ENCODE measurements at places on chromosomes 2 and 18.

DNA sequence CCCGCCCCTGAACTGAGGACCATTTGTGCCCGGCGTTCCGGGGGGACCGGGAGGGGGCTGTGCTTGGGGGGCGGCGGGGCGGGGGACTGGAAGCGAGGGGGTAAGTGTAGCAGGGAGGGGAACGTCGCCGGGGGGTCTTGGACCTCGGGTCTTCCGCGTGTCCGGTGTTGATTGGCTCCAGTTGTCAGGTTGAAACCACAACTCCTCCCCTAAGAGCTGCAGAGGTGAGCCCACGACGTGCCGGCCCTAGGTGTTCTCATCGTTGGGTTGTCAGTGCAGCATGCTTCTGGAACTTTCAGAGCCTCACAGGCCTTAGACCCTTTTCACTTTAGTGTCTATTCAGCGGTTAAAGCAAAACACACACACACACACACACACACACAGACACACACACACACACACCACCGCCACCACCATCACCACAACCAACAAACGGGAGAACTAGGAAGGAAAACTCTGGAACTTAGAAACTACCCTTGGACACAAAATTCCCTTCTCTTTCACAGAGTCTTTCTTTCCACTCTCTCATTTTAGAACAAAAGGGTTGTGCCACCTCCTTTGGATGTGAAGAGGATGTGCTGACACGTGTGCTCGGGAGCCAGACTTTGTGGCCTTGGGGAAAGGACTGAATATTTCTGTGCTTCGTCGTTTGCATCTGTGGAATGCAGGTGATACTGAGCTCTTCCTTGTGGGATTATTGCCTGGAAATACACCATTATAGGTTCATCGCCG lies 6.7 kb upstream of the DLX2 start:
- no peak for DNase-seq

DNA sequence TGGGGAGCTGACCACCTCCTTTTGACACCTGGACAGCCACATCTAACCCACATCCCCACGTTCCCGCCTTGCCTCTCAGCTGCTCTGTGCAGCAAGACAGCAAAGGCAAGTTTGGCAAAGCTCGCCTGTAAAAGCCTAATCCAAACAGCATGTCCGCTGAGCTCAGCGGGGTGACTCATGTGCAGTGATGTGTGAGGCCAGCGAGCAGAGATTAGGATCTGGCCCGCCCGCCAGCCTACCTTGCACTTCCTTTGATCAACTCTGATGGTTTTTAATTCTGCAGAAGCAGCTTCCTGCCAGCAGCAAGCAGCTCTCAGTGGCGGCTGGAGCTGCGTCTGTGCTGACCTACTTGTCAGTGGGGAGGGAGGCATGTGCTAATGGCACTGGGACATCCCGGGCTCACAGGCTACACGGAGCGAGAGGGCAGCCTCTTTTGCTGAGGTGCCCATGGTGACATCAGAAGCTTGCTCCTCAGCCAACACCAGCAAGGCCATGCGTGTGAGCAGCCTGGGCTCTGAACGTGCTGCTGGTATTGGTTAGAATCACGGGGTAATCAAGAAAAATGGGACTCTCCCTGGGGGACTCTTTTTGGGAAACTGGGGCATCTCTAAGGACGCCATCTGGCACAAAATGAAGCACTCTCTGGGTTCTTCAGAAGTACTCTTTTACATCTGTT lies 36.0 kb upstream of the EML4 start:
- peak; percentile 88 for DNase-seq

DNA sequence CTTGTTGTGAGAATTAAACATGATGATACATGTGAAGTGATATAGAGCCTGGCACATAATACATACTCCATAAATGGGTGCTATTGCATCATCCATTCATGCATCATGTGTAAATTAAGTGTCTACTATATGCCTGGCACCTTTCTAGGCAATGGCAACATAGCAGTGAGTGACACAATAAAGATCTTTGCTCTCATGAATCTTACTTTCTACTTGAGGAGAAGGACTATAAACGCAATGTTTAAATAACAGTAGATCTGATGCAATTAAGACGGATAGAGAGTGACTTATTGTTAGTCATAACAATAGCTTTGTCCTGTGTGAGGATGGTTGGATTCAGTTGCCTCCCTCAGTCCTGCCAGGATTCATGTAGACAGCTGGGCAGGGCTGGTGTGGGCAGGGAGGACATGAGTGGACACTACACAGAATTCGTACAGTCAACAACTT lies 88.4 kb upstream of the NPAS2 start:
- DNase-seq, result peak; percentile 93

DNA sequence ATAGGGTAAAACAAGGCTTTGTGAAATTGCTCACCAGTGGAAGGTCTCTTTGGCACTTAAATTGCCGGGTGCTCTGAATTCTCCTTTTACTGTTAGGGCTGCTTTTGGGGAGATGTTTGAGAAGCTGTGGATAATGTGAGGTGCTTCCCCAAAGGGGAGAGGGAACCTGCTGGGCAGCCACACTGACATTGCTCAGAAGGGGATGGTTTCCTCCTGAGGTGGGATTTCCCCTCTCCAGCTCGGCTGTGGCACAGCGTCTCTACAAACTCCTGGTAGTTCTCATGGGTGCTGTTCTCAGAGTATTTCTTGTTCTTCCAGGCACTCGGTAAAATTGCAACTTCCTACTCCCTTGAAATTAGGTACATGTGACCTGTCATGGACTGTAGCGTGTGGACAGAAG lies 124.2 kb downstream of the LPIN1 start:
- DNase-seq, result no peak

DNA sequence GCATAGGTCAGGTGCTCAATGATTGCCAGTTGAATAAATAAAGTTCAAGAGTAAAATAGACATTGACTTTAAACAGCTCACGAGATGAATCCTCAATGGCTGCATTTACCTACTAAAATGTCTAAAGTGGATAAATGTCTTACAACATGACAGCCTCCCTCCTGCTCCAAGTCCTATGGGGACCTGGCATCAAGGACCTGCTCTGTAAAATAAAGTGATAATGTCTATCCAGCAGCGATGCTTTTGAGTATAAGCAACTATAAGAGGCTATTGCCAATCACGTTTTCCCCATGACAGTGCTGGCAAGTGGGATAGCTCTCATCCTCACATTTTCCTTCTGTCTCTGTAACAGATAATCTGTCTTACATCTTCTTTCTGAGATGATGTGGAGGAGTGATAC lies 37.0 kb downstream of the RASGRP3 start:
- no peak for DNase-seq

- no peak for DNase-seq
Measured at GRCh38 chr2:191540681-191541080, 137.3 kb upstream of the NABP1 start.

GRCh38 chr2:172079838-172080640 lies 5.3 kb upstream of the DLX1 start:
- no peak for DNase-seq

DNA sequence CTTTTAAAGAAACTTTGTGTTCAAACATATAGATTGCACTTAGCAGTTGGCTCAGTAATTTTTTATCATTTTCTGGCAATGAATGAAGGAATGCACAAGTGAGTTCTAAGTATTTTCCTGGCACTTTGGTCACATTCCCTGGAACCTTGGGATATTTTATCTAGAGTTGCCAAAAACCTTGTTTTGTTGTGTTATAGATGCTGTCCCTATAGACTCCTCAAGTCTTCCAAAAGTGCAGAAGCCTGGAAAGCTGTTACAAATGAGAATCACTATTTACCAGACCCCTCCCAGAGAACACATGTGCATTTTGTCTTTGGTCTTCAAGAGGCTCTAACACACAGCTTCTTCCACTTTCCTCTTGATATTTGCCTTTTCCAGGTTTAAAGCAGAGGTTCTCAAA lies 108.3 kb downstream of the RND3 start:
- no peak for DNase-seq

- DNase-seq, result peak; percentile 39
Measured at GRCh38 chr2:152280780-152281179, 54.2 kb upstream of the FMNL2 start.
